ENCODE measurements at places on chromosomes 13 and 19.

GRCh38 chr19:30090963-30091362 is 148.9 kb downstream of the URI1 start:
- DNase-seq: no peak

GRCh38 chr19:48638831-48639381 is 1.7 kb upstream of the DBP start:
- no peak for DNase-seq

- DNase-seq: no peak
Measured at GRCh38 chr13:71090990-71091389, 776.0 kb downstream of the DACH1 start.

- DNase-seq: no peak
Measured at GRCh38 chr19:55667958-55668357, 7.1 kb upstream of the EPN1 start.

DNA sequence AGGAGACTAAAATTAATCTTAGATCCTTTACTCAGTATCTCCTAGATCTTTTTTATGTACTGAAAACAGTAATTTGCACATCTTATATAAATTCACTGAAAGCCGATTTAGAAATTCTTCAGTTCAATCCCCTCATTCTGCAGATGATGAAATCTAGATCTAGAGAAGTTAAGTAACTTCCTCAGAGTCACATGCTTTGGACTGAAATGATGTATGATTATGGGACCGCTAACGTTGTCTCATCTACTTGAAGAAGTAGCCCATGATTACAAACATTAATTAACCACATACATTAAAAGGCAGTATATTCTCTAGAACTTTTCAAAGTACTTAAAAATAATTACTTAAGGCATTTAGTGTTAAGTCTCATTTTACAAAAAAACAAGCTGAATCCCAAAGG is 37.8 kb downstream of the ELF1 start:
- DNase-seq: no peak

GRCh38 chr19:49678985-49679770 is 2.1 kb downstream of the PRMT1 start:
- no peak for DNase-seq

GRCh38 chr19:6250024-6250615 is 29.7 kb downstream of the MLLT1 start:
- DNase-seq: no peak

DNA sequence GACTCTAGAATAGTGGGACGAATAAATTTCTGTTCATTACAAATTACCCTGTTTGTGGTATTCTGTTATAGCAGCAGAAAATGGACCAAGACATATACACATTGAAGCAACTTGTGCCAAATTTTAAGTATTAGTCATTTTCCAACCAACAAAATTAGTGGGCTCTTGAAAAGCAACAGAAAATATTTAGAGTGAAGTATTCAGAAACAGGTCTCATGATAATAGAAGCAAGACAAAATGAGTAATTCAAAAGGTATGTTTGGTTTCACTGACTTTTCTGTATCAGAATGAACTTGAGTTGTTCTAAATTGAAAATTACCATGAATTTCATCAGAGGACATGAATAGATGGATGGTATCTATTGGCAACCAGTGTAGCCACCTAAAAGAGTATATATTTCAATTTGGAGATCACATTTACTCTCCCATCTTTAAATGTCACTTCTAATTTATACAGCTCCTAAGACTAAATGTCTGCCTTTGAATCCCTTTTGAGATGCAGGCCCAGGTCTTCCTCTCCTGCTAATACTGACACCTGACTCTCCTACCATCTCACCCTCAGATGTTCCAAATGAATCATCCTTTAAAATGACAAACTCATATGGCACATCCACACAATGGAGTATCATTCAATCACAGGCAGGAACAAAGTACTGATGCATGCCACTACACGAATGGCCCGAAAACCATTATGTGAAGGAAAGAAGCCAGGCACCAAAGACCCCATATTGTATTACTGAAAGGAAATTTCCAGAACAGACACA is 40.7 kb upstream of the DOCK9 start:
- no peak for DNase-seq

DNA sequence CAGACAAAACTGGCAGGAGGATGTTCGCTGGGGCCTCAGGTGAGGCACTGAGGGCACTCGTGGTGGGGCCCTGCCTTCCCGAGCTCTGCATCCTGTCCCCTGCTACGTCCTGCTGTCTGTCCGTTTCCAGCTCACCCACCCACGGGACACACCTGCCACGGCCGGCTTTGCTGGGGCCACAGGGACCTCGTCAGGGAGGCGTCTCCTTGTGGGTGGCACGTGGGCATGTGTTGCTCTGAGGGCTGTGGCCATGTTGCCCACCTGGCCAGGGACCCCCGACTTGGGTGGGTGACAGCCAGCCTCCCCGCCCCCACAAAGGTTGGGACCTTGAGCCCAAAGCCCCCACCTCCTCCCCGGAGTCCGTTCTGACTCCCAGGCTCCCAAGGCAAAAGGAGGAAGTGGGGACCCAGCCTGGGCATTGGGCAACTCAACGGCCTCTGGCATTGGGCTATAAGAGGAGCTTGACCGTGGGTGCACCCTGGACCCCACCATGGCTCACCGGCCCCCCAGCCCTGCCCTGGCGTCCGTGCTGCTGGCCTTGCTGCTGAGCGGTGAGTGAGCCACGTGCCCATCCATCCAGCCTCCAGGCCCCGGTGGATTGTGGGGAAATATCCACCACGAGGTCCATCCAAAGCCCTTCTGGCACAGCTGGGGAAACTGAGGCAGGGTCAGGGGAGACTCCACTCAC is at the start of gene PRTN3:
Gene PRTN3, plus strand, starts transcription at position 481 of the 688 bp plus-strand sequence. Its CDS starts 10 bp downstream, at position 491.
- DNase-seq: no peak

GRCh38 chr13:106455777-106456176 is 79.7 kb downstream of the EFNB2 start:
- DNase-seq: no peak

GRCh38 chr13:37226971-37227370 is 121.5 kb upstream of the CSNK1A1L start:
- no peak for DNase-seq

GRCh38 chr19:33482476-33482875 is 39.1 kb downstream of the PEPD start:
- no peak for DNase-seq

DNA sequence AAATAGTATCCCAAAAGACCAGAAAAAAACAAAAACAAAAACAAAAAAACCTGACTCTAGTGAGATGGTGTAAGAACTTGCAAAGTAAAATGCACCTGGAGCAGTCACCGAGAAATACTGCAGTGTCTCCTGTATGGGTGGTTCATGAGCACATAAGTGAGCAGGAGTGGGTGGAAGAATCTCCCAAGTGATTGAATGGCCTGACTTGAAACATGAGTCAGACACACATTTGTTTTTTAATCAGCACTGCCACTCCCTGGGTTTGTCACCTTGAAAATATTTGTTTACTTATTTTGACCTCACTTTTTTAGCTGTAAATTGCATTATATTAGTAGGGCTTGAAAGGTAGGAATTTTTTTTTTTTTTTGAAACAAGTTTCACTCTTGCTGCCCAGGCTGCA is 2.0 kb downstream of the ZNF431 start:
- no peak for DNase-seq

- no peak for DNase-seq
Measured at GRCh38 chr13:62209529-62209928, 793.9 kb upstream of the PCDH20 start.

DNA sequence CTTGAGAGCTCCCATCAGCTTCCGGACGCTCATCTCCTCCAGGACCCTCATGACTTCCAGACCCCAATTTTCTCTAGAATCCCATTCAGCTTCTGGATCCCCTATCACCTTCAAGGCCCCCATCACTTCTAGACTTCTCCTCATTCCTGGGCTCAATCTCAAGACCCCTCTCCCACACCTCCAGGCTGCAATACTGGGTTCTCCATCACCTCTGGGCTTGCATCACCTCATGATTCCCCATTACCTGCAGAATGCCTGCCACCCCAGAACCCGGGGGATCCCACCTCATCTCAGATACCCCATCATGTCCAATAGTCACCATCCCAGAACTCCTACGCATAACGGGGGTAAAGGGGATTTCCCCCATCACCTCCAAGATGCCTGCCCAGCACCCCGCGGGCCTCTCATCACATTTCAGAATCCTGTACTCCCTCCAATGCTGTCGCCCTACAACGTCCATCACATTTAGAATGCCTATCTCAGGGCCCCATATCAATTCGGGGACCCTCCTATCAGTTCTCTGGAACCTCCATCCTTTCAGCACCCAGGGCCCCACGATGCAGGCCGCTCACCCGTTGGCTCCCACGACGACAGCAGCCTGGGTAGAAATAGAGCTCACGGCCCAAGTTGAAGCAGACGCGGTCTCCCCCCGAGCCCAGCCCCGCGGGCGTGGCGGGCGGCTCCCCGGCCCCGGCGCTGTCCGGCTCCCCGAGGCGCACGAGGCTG is 738 bp downstream of the DMWD start:
- DNase-seq: no peak

- no peak for DNase-seq
Measured at GRCh38 chr19:6204212-6204611, 68.7 kb downstream of the ACSBG2 start.

- no peak for DNase-seq
Measured at GRCh38 chr13:51820016-51820597, 16.1 kb upstream of the DHRS12 start.

- DNase-seq: no peak
Measured at GRCh38 chr13:24215732-24216131, 55.2 kb downstream of the SPATA13 start.

DNA sequence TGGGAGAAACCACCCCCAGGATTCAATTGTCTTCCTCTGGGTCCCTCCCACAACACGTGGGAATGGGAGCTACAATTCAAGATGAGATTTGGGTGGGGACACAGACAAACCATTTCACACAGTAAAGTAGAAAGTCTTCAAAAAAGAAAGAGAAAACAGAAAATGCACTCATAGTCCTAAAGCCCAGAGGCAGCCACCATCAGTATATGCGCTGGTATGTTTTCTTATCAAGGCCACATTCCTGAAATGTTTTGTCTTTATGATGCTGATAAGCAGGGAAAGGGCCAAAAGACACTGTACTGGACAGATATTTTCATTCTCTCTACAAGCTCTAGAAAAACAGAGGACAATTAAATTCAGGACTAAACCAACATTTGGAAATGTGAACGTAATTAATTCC is 375.8 kb upstream of the TSHZ3 start:
- DNase-seq: no peak

DNA sequence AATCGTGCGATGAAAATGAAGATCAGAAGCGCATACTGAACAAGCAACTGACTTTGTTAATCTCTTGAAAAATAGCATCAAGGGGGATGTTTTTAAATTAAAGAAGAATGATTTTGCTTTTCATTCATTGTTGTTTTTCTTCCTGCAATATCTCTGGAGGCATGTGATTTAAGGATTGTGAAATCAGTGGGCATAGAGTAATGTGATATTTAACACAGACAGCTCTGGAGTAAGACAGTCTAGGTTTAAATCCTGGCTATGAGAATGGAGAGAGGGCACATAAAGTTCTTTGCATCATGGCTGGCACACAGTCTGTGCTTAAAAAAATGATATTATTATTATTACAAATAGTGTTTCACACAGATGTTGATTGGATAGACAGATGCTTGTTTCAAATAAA is 243.1 kb upstream of the NBEA start:
- DNase-seq: no peak

GRCh38 chr19:47494729-47495128 is 10.7 kb upstream of the KPTN start:
- no peak for DNase-seq

- no peak for DNase-seq
Measured at GRCh38 chr19:40716031-40716481, 630 bp downstream of the COQ8B start.

- DNase-seq: no peak
Measured at GRCh38 chr13:20294497-20294896, 62.4 kb upstream of the GJB6 start.

GRCh38 chr19:35421362-35421761 is 26.7 kb upstream of the FFAR2 start:
- no peak for DNase-seq

GRCh38 chr13:23470790-23471614 is 37.5 kb upstream of the SACS start:
- no peak for DNase-seq

DNA sequence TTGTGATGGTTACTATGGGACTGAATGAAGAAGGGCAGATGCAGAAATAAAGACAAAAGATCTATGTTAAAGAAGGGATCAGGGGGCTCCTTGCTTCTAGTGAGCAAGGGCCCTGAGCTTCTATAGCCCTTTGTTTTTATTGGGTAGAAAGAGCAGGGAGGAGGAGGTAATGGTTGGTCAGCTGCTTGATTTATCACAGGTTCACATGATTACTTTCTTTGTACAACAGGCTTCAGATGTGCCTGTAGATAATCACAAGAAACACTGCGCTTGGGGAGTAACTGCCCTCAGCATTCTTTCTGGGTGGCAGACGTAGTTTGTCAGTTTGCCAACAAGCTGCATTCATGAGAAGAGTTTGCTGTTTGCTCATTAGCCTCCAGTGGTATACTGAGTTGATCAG is 4.8 kb upstream of the ZNF439 start:
- DNase-seq: no peak

DNA sequence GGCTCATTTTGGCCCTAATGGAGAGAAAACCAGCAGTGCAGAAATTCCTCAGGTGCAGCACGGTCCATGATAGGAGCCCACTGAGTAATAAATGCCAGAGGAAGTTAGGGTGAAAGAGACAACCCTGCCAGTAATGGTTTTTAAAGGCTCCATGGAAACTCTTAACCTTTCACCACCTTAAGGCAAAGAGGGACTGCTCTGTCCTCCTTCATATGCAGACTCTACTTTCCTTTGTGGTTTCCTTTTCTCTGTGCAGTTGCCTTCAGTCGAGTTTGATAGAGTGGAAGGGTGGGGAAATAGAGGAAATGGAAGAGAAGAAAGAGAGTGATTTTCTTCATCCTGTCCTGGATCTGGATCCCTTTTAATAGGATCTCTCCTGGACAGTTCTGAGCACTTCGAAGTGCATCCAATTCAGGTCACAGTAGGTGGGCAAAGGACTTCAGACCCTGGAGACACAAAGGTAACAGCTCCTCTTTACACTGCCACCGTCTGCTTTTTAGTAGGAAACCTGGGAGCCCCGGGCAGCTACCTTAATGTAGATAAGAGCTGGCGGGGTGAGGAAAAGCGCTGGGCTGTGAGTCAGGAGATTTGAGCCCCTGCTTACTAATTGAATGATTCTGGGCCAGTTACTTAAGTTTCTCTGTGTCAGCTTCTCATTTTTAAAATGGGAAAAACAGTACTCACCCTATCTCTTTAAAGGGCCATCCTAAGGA is 294.8 kb downstream of the KCNRG start:
- DNase-seq: no peak

DNA sequence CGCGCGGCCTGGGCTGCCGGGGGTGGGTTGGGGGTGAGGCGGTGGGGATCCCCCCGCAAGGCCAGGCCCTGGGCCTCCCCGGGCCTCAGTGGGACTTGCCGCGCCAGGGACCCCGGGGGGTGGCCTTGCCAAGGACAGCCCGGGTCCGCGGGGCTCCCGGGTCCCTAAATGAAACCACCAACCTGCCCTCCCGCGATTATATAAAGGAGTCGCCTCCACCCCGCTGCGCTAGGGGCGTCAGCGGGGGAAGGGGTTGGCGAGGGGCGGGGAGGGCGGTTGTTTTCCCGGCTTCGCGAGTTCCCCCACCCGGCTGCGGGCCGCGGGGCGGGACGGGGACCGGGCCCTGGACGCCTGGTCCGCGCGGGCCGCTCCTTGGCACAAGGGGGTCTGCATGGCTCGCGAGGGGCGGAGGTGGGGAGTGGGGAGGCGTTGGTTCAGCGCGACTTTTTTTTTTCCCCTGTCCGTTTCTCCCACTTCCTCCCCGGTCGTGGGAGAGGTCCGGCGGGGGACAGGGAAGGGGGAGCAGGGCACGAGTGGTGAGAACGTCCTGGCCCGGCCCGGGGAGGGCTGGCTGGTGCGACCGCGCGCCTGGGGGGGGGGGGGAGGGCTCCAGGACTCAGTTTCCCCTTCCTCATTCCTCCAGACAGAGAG is 822 bp upstream of the ZBTB7A start:
- no peak for DNase-seq

- no peak for DNase-seq
Measured at GRCh38 chr13:71829547-71829946, 37.5 kb downstream of the DACH1 start.

All from NCI-H2081 treated with DMSO at 0.1 percent for 48 hours (cell line).